ENCODE measurements at places on chromosomes 6 and 20. TPM values are rescaled to one million over a fixed set of nuclear protein-coding genes. Genes with fewer than 3 reads are reported as not detected.

Gene RBPJL
- total RNA-seq, result not detected

Gene FAM184A
- 10.4 TPM for total RNA-seq

Gene TINAG
- total RNA-seq, result 0.52 TPM

Gene SLC17A3
- not detected for total RNA-seq

Gene PNPLA1
- total RNA-seq, result not detected

Gene PRKN
- 16.7 TPM for total RNA-seq

Gene CD93
- total RNA-seq, result 76.7 TPM

Gene RAD21L1
- not detected for total RNA-seq

Gene TBC1D7
- total RNA-seq, result 17.7 TPM

Gene TSPO2
- total RNA-seq, result 1.0 TPM

Gene JPH2
- total RNA-seq, result 85.1 TPM

Gene MSH5
- total RNA-seq, result 3.1 TPM

Gene SYCP2L
- 1.6 TPM for total RNA-seq

Gene DEFB112
- not detected for total RNA-seq

Data from skeletal muscle tissue (tissue), 5 donors.